CD4-positive, alpha-beta T cell (primary cell): ENCODE measurements at places on chromosomes 1 and 21. TPM values are rescaled to one million over a fixed set of nuclear protein-coding genes. Genes with fewer than 3 reads are reported as not detected.

DNA sequence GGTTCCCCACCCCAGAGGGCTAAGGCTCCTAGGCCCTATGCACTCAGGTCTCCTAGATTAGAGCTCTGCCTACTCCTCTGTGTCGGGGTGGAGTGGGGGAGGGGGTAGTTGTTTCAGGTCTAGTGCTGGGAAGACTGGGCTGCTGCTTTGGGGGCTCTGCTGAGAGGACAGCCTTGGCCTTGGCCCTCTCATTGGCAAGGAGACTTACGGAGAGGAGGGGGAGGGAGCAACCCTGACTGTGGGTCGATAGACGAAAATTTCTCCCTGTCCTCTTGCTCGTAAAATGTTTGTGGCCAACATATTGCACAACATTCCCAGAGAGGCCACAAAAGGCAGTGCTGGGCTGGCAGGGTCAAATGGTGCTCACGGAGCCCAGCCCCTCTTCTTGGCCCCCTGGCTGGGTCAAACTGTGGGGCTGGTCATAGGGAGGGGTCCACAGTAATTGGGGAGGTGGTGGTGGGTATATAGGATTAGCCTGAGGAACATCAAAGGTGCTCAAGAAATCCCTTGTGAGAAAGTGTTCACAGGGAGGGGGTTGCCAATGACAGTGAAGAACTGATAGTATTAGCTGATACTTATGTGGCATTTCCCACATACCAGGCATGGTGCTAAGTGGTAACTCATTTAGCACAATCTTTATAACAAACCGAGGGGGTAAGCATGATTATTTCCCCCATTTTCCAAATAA lies 8.5 kb upstream of the DMBX1 start:
- peaks cover 33% of the 10 kb centered on the region for H3K27me3 ChIP-seq
- no peak overlapping the region for H3K4me3 ChIP-seq
- no peak overlapping the region for H3K27ac ChIP-seq
- DNase-seq: no peak

DNA sequence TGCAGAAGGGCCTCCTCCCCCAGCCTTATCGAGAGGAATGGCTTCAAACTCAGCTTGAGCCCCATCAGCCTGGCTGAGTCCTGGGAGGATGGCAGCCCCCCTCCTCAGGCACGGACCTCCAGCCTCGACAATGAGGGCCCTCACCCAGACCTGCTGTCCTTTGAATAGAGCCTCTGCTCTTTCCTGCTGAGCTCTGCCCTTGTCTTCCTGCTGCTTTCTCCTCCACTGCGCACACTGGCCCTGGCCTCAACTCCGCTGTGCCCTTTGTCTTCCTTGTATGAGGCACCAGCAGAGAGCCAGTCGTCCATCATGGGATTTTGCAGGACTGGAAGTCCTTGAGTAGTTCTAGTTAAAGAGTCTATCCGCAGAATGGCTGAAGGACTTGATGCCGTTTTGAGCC lies 2.0 kb downstream of the C1orf226 start:
- H3K4me1 ChIP-seq: no peaks in the 10 kb centered on the region
- no peaks in the 10 kb centered on the region for H3K36me3 ChIP-seq
- no peak for DNase-seq
- no peak overlapping the region for H3K4me3 ChIP-seq
- peaks cover 2% of the 10 kb centered on the region for H3K27me3 ChIP-seq

DNA sequence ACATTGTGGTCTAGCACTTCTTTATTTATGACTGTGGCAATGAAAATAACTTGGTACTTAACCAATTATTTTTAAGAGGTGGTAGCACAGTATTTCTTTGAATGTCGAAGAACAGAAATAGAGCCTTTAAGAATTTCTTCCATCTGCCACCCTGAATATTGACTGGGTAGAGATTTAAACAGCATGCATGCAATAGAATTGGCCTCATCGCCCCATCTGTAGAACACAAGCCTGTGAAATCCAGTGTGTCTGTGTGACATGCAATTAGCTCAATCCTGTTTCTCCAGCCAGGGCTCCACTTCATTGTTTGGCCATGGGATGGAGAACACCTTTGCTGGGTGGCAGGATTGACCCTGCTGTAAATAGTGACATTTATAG lies 17.1 kb upstream of the KLHDC8A start:
- no peak overlapping the region for H3K4me3 ChIP-seq
- DNase-seq: no peak
- peaks cover 15% of the 10 kb centered on the region for H3K4me1 ChIP-seq
- no peaks in the 10 kb centered on the region for H3K36me3 ChIP-seq

GRCh38 chr1:106926803-106927582 lies 129.5 kb upstream of the PRMT6 start:
- H3K36me3 ChIP-seq: no peaks in the 10 kb centered on the region
- H3K4me1 ChIP-seq: no peaks in the 10 kb centered on the region
- H3K27me3 ChIP-seq: no peaks in the 10 kb centered on the region
- H3K4me3 ChIP-seq: no peak overlapping the region

- H3K27ac ChIP-seq: no peak overlapping the region
- H3K36me3 ChIP-seq: peaks cover 5% of the 10 kb centered on the region
- DNase-seq: no peak
- no peak overlapping the region for H3K4me3 ChIP-seq
- H3K27me3 ChIP-seq: no peaks in the 10 kb centered on the region
These were observed 64.4 kb downstream of the SSBP3 start for GRCh38 chr1:54341763-54342162.

DNA sequence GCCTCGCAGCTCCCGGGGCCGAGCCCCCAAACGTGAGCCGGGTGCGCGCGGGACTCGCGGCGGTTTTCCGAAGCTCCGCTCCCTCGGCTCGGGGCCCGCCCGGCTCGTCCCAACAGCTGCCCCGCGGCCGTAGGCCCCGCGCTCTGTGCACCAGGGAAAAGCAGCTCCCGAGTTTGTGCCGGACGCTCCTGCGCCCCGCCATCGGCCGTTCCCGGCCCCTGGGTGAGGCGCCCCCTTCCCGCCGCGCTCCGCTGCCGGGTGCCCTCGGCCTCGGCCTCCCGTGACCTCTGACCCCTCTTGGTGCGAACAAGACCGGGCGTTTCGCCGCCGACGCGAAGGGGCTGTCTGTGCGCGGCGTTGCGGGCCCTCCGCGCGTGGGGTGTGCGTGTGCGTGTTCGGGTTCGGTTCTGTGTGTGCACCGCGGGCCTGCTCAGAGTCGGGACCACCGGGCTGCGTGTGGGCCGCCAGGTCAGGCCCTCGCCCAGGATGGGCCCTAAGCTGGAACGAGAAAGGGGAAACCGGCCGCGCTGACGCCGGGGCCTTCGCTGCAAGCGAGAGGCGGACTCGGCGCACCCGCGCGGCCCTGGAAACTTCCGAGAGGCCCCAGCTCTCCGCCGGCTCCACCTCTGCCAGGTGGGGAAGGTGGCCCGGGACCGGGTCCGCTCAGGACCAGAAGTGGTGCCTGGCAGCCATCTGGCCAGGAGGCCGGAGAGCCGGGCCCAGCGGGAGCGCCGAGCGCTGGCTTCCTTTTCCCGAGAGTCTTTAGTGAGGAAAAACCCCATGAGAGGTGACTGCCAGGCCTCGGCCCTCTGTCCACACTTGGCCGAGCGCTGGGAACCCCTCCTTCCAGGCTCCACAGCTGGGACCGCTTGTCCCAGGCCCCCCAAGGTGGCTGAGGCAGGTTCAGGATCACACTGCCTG lies 1.9 kb downstream of the PRDM16 start:
- no peak overlapping the region for H3K27ac ChIP-seq
- H3K36me3 ChIP-seq: no peaks in the 10 kb centered on the region
- H3K27me3 ChIP-seq: peaks cover 43% of the 10 kb centered on the region
- no peak overlapping the region for H3K4me3 ChIP-seq
- DNase-seq: no peak

GRCh38 chr1:67825591-67825990 lies 7.7 kb downstream of the GNG12 start:
- H3K4me3 ChIP-seq: no peak overlapping the region
- H3K4me1 ChIP-seq: no peaks in the 10 kb centered on the region
- no peak for DNase-seq
- no peak overlapping the region for H3K27ac ChIP-seq
- H3K36me3 ChIP-seq: no peaks in the 10 kb centered on the region
- peaks cover 4% of the 10 kb centered on the region for H3K27me3 ChIP-seq

DNA sequence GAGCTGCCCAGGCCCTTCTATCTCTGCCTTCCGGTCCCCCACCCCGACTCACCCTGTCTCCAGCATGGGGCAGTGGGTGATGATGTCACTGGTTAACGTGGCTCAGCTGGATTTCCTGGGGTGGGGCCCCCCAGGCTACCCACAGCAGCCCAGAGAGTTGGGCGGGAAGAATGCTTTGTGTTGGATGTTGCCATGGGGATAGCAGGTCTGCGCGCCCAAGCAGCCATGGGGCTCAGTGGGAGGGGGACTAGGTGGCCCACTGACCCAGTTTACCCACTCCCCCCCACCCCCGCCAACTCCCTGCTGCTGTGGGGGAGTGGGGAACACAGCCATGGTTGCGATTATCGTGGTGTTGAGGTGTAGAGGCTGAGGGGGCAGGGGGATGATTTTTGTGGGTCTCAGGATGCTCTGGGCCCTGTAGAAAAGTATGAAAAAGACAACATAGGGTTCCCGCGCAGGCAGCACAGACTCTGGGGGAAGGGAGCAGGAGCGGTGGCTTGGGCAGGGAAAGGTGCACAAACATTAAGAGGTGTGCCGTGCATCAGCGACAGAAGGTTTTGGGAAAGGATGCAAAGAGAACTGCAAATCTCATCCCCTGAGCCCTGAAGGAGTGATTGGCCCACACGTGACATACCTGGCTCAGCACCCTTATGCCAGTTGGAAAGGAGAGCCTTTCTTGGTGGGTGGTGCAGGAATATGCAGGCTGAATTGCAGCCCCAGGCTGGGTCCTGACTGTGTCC lies 8.5 kb downstream of the CELSR2 start:
- no peaks in the 10 kb centered on the region for H3K27me3 ChIP-seq
- H3K4me1 ChIP-seq: peaks cover 5% of the 10 kb centered on the region

- H3K27ac ChIP-seq: no peak overlapping the region
- H3K36me3 ChIP-seq: no peaks in the 10 kb centered on the region
- DNase-seq: no peak
- no peak overlapping the region for H3K4me3 ChIP-seq
These were observed 118.2 kb downstream of the ODF2L start for GRCh38 chr1:86277936-86278335.

DNA sequence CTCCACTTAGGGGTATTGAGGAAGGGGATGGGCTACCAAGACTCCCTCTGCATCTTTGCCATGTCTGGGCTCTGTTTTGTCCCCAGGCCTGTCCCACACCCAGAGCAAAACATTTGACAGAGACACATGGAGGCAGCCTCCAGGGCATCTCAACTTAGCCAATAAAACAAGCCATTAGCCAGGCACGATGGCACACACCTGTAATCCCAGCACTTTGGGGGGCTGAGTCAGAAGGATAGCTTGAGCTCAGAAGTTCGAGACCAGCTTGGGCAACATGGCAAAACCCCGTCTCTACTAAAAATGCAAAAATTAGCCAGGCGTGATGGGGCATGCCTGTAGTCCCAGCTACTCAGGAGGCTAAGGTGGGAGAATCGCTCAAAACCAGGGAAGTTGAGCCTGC lies 120.3 kb upstream of the IPO9 start:
- H3K36me3 ChIP-seq: no peaks in the 10 kb centered on the region
- peaks cover 3% of the 10 kb centered on the region for H3K4me1 ChIP-seq
- no peaks in the 10 kb centered on the region for H3K27me3 ChIP-seq
- H3K4me3 ChIP-seq: no peak overlapping the region
- DNase-seq: no peak

DNA sequence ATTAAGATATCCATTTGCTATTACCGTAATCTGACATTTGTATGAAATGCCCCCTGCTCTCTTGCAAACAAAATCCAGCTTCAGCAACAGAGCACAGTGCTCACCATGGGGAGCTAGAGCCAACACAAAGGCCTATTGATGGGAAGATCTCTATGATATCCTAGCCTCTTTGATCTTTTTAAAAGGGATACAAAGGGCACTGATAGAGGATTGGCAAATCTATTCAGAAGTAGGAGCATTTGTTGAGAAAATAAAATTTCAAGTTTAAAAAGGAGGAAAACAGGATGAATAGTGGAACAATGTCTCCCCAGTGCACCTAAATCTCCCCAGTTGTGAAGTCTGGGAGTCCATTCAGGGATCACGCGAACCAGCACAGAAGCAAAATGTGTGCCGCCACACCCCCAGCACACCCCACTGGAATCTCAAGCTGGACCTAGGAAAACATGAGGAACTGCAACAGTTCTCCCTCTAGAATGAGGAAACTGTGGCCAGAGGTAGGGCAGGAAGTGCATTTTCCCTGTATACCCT lies 32.2 kb downstream of the MRAP start:
- H3K4me1 ChIP-seq: no peaks in the 10 kb centered on the region
- H3K27me3 ChIP-seq: no peaks in the 10 kb centered on the region
- H3K36me3 ChIP-seq: peaks cover 72% of the 10 kb centered on the region
- no peak for DNase-seq
- no peak overlapping the region for H3K4me3 ChIP-seq

GRCh38 chr1:103109311-103109920 lies 1.1 kb upstream of the COL11A1 start:
- no peak for DNase-seq
- no peak overlapping the region for H3K27ac ChIP-seq
- H3K4me3 ChIP-seq: no peak overlapping the region
- H3K27me3 ChIP-seq: peaks cover 29% of the 10 kb centered on the region
- no peaks in the 10 kb centered on the region for H3K36me3 ChIP-seq

DNA sequence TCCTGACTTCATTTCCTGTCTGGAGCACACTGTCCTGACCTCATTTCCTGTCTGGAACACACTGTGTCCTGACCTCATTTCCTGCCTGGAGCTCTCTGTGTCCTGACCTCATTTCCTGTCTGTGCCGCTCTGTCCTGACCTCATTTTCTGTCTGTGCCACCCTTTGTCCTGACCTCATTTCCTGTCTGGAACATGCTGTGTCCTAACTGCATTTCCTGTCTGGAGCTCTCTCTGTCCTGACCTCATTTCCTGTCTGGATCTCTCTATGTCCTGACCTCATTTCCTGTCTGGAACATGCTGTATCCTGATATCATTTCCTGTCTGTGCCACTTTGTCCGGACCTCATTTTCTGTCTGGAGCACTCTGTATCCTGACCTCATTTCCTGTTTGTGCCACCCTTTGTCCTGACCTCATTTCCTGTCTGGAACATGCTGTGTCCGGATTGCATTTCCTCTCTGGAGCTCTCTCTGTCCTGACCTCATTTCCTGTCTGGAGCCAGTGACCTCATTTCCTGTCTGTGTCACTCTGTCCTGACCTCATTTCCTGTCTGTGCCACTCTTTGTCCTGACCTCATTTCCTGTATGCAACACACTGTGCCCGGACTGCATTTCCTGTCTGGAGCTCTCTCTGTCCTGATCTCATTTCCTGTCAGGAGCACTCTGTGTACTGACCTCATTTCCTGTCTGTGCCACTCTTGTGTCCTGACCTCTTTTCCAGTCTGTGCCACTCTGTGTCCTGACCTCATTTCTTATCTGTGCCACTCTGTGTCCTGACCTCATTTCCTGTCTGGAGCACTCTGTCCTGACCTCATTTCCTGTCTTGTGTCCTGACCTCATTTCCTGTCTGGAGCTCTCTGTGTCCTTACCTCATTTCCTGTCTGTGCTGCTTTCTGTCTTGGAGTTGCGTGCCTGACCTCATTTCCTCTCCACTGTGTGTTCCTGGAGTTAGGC lies 27.6 kb downstream of the SKI start:
- peaks cover 32% of the 10 kb centered on the region for H3K36me3 ChIP-seq
- no peak overlapping the region for H3K4me3 ChIP-seq
- peaks cover 97% of the 10 kb centered on the region for H3K4me1 ChIP-seq
- H3K27ac ChIP-seq: peak overlapping the region; percentile 99
- H3K27me3 ChIP-seq: no peaks in the 10 kb centered on the region

Gene CD53
- 176 TPM for total RNA-seq

Gene CFAP107
- not detected for total RNA-seq

Gene KCNE2
- total RNA-seq: not detected

Gene HSD11B1
- 0.33 TPM for total RNA-seq
